ENCODE measurements at places on chromosomes 16 and 17. TPM values are rescaled to one million over a fixed set of nuclear protein-coding genes. Genes with fewer than 3 reads are reported as not detected.

The TNP2 gene
- not detected for total RNA-seq

The MYL11 gene
- not detected for total RNA-seq

The GCGR gene
- total RNA-seq = not detected

The NXPH3 gene
- 3.0 TPM for total RNA-seq

The TSPAN10 gene
- 2.0 TPM for total RNA-seq

The SGCA gene
- not detected for total RNA-seq

The DUSP3 gene
- 40.9 TPM for total RNA-seq

The NOD2 gene
- not detected for total RNA-seq

The DYNLRB2 gene
- total RNA-seq = not detected

The ALOX15 gene
- total RNA-seq = not detected

The SLC13A2 gene
- total RNA-seq = not detected

The GSDMA gene
- not detected for total RNA-seq

The PSME3IP1 gene
- 75.9 TPM for total RNA-seq

The SLC12A4 gene
- 63.6 TPM for total RNA-seq

The AANAT gene
- total RNA-seq = not detected

The MYH13 gene
- not detected for total RNA-seq

The ZG16 gene
- not detected for total RNA-seq

The IL21R gene
- 36.2 TPM for total RNA-seq

All from myometrial cell (primary cell).